Cardiac ventricle fibroblast (primary cell): ENCODE measurements at places on chromosomes 1 and 21. TPM values are rescaled to one million over a fixed set of nuclear protein-coding genes. Genes with fewer than 3 reads are reported as not detected.

The CD53 gene
- not detected in 2 replicates for total RNA-seq

The HSPB7 gene
- 0.10 and 0.25 TPM in 2 replicates for total RNA-seq

The PLA2G2F gene
- not detected in 2 replicates for total RNA-seq

The ZC3H11A gene
- 61.1 and 62.3 TPM in 2 replicates for total RNA-seq

The SUCO gene
- total RNA-seq = 16.0 and 20.3 TPM in 2 replicates
